ENCODE measurements at places on chromosomes 2 and 18.
A peak's percentile ranks its signal among the peaks of the same experiment; 100 is the strongest.

DNA sequence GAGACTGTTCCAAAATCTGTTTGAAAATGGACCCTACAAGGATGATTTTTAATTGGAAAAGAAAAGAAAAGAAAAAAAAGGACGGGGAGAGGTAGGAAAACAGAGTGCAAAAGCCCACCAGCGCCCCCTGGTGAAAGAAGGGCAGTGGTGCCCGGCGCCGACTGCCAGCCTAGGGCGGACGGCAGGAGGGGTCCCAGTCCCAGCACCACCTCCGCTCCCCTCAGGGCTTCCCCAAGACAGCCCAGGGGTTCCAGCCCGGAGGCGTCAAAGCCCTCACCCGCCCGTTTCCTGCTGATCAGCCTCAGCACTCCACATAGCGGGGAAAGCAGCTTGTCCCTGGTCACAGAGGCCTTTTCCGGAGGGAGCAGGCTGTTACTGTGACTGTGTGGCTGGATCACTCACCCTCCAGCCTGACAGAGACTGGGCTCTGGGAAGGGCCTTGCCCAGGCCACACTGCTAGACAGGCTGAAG, 213.9 kb downstream of the TFCP2L1 start:
- DNase-seq: peak; percentile 35

GRCh38 chr18:44691148-44691925, 10.6 kb downstream of the SETBP1 start:
- DNase-seq: no peak

DNA sequence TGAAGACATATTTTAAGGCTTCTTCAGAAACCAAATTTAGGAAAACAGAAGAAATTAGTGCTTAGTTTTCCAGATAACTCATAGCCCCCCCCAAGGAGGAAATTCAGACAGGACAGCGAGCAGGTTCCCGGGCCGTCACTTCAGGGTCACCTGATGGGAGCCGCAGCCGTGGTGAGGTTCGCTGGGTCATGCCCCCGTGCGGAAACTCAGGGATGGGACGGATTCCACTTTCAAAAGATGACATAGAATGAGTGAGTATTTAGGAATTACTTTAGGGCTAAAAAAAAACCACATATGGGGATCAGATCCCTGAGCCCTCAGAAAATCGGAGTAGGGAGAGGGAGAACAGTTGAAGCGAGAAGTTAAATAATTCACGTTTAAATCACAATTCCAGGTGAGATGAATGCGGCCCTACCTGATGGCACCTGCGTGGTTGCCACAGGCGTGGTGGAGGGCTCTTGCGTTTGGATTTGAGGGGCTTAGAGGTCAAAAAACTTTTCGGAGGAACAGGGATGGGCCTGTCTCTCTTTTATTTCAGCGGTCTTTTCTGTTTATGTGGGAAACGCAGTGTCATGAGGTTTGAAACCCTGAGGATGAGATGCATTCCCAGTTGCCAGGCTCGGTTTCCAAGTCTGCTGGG, 114.4 kb downstream of the NFATC1 start:
- DNase-seq: no peak

GRCh38 chr2:1598041-1598710, 146.1 kb downstream of the PXDN start:
- no peak for DNase-seq

GRCh38 chr2:224217233-224217961, 178.3 kb upstream of the SERPINE2 start:
- no peak for DNase-seq

GRCh38 chr2:3451169-3451568, 68.2 kb downstream of the ADI1 start:
- DNase-seq: no peak

- DNase-seq: no peak
Measured at GRCh38 chr2:71710367-71711132, 257.2 kb downstream of the DYSF start.

GRCh38 chr2:241050624-241051577, 51.2 kb downstream of the MTERF4 start:
- DNase-seq: no peak

- DNase-seq: no peak
Measured at GRCh38 chr18:49875783-49876182, 62.5 kb upstream of the ACAA2 start.

GRCh38 chr2:80117401-80117800, 187.2 kb downstream of the LRRTM1 start:
- DNase-seq: no peak

GRCh38 chr2:172927641-172928357, 147.8 kb upstream of the MAP3K20 start:
- DNase-seq: peak; percentile 86

DNA sequence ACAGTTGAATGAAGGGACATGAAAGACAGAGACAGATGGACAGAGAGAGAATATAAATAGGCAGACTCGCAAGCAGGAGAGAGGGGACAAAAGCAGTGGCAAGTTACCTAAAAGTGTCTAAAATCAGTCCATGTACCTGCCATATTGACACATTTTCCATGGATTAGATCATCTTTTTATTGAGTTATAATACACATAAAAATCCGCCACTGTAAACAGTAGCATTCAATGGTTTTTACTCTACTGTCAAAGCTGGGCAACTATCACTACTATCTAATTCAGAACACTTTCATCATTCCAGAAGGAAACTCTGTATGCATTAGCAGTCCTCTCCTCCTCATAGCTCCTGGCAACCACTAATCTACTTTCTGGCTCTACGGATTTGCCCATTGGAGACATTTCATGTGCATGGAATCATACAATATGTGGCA, 10.1 kb downstream of the CFAP210 start:
- no peak for DNase-seq

GRCh38 chr2:100301881-100302584, 20.3 kb downstream of the LONRF2 start:
- no peak for DNase-seq

DNA sequence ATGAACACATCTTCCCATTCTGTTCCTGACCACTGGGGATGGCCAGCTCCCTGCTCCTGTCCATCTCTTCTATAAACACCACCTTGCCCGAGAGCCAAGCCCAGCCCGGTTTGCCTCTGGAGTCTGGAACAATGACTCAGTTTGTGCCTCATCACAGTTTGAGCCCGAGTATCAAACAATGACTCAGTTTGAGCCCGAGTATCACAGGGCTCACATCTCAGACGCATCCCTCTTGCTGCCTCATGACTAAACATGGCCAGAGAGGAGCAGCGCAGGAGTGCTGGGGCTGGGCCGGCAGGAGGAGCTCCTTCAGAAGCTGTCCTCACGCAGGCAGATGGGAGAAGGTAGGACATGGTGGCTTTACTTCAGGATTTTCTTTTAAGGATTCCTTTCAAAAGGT, 68.7 kb downstream of the PXDN start:
- peak; percentile 96 for DNase-seq

- no peak for DNase-seq
Measured at GRCh38 chr18:24989760-24990593, 362.0 kb downstream of the ZNF521 start.

DNA sequence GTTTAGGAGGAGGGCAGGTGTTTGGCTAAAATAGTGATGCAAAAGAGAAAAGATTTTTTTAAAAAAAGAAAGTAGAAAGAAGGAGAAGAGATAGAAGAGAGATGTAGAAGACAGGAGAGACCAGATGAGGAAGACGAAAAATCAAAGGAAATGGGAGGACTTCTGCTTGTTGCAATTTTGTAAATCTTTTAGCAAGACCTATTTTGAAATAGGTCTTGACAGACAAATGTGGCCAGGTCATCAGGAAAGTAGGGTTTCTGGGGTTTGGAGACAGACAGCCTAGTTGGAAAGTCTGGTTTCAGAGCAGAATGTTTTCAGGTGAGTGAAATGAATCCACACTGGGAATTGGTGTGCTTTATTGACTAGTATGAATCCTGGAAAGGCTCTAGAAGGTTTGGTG, 104.5 kb upstream of the CAVIN2 start:
- DNase-seq: no peak

DNA sequence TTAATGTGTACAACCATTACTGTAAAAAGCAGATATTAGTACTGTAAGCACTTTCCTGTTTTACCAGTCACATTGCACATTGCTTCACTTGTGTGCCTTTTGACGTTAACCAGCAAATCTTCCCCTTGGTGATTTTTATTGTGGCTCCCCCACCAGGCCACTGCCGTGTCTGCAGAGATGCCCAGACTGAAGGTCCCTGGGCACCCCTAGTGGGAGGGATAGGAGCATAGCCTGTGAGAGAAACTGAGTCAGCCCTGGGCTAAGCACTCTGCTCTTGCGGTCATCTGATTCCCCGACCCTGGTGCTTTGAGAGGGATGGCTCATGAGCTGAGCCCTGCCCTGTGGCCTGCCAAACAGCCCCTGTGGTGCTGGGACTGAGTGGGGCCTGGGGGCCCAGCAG, 73.4 kb downstream of the INPP4A start:
- no peak for DNase-seq

DNA sequence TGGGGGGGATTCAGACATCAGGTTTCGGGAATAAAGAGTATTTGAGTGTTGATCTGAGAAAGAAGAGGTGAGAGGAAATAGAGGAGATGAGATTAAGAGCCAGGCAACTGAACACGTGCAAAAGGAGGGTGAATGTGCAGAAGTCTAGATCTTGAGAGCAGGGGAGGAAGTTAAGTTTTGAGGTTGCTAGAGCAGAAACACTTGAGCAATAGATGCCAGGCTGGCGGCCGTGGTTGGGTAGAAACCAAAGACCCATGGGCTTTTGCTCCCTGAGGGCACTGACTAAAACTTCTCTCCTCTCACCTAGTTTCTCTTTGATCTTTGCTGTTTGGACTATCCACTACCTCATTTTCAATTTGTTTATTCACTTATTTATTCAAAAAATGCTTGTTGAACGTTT, 116.0 kb downstream of the CDC42EP3 start:
- DNase-seq: no peak

- DNase-seq: no peak
Measured at GRCh38 chr2:217357886-217358620, 498.2 kb upstream of the TNP1 start.

DNA sequence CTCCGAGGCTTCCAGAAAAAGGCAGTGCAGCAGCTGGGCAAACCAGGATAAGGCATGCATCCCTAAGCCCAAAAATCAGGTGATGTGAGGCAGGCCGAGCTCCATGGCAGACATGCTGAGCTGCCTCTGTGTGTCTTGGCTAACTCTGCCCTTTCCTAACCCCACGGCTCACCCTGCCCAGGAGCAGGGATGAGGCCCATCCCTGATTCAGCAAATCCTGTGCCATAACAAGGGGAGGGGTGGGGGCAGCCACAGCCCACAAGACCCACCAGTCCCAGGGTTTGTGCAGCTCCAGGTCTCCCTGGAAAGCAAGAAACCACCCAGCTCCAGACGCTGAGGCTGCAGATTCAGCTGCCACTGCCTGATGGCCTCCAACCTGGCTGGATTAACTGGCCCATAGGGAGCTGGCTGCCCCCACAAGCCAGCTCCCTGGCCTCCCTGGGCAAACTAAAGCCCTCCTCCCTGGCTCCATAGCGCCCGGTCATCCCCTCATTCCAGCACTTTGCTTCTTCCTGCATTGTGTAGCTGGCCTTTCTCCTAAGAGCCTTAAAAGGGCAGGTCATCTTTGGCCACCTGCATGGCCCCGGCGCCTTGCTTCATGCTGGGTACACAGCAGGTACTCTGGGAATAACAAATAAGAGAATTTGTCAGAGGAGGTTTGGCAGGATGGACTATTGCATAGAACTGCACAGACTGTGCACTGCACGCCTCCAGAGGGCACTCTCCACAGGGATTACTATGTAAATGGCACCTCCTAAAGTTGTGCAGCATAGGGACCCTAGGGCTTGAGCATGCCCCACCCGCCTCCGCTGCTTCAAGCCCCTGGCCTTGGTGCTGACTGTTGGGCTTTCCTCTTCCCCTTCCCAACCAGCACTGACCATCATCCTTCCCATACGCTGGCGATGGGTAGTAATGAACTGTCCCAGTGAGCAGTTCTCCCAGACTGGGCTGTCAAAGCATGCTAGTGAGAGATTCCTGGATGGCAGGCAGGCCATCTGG, 10.7 kb downstream of the STEAP3 start:
- DNase-seq: no peak

- DNase-seq: no peak
Measured at GRCh38 chr2:126979039-126980003, 80.6 kb downstream of the TEX51 start.

- peak; percentile 98 for DNase-seq
Measured at GRCh38 chr2:157173740-157174184, 83.7 kb upstream of the GALNT5 start.

DNA sequence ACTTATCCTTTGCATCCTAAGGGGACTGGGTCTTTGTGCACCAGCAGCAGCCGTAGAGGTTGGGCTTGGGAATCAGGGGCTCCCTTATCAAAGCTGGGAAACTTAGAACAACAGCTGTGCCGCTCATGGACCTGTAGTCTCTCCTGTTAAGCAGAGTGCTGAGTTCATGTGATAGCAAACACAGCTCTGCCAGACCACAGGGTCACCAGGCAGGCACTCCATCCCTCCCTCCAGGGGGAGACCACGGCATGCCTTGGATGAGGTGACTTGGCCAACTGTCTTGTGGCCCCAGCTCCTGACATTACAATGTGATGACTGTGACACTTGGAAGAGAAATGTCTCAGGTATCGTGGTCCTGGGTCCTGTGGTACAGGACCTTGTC, 60.0 kb downstream of the DGKD start:
- DNase-seq: no peak

DNA sequence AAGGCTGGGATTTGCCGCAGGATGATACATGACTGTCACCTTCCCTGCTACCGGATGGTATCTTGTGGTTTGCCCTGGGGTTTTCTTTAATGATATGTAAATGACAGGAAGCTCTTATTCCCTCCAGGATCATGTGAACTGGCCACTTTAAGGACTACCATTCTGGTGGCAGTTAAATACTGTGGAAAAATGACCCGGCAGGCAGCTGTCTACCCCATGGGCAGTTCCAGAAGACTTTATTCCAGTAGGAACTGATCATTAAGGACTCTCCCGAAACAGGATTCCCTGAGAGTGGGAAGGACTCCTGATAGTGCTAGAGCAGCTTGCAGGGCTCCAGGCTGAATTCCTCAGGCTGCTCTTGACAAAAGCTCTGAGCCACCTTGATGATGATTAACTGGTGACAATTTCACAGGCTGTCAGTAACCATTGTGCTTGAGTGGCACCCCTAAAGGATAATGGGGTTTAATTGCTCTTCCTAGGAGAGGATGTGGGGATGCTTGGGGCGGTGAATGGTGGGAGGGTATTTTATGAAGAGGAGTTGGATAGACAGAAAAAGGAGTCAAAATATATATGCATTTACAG, 212.0 kb downstream of the CPS1 start:
- DNase-seq: no peak

DNA sequence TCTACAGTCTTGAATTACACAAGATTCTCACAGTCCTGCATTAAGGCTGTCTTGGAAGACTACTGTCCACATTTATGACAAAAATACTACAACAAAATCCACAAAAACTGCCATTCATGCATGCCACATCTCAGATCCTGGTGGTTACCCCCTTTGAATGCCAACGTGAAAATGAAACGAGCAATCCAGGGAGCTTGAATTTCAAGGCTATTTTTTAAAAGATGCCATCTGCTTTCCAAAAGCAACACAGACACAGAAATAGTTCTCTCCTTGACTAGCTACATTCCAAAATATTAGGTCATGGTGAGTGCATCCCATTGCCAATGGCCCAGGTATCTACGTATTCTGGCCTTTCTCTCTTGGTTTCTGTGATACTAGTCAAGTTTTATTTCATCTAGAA, 36.3 kb downstream of the IRS1 start:
- DNase-seq: no peak

- no peak for DNase-seq
Measured at GRCh38 chr2:68931149-68931711, 21.5 kb downstream of the GKN2 start.

GRCh38 chr2:216690853-216691741, 4.3 kb downstream of the IGFBP5 start:
- peak; percentile 69 for DNase-seq

GRCh38 chr18:54127759-54128378, 96.6 kb downstream of the MBD2 start:
- DNase-seq: peak; percentile 35

- DNase-seq: no peak
Measured at GRCh38 chr2:64448041-64448426, 5.9 kb upstream of the LGALSL start.
